ENCODE measurements at places on chromosomes 7 and 10. TPM values are rescaled to one million over a fixed set of nuclear protein-coding genes. Genes with fewer than 3 reads are reported as not detected.

DMTF1 gene
- 151 TPM for polyA plus RNA-seq

- no peak for DNase-seq
Measured at GRCh38 chr7:117970801-117971200, 97.6 kb upstream of the CTTNBP2 start.

GPC2 gene
- 3.9 TPM for polyA plus RNA-seq

PRR15 gene
- polyA plus RNA-seq: 70.8 TPM

DNA sequence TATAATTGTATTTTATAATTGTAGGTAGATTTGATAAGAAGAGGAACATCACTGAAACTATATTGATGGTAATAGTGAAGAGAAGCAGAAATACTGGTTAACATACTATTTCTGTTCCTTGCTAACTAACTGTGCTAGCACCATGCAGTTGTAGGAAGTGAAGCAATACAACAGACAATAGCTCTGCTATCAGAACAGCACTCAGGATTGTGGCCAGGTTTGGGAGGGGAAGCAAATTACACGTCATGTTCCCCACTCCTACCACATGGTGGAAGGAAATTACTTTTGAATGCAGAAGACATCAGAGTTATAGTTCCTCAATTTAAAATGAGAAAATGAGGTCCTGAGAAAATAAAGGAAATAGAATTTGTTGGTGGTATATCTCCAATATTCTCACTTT is 151.1 kb downstream of the DGKB start:
- no peak for DNase-seq

HYAL4 gene
- not detected for polyA plus RNA-seq

NKX2-3 gene
- polyA plus RNA-seq: 22.1 TPM

All from large intestine (tissue), 12 donors.